ENCODE measurements at places on chromosomes 7 and 10. TPM values are rescaled to one million over a fixed set of nuclear protein-coding genes. Genes with fewer than 3 reads are reported as not detected.
A peak's percentile ranks its signal among the peaks of the same experiment; 100 is the strongest.

COL28A1 gene
- 0.87 TPM for total RNA-seq

- DNase-seq = no peak
Observed at GRCh38 chr10:49834976-49835375, 72.9 kb upstream of the OGDHL start.

DNA sequence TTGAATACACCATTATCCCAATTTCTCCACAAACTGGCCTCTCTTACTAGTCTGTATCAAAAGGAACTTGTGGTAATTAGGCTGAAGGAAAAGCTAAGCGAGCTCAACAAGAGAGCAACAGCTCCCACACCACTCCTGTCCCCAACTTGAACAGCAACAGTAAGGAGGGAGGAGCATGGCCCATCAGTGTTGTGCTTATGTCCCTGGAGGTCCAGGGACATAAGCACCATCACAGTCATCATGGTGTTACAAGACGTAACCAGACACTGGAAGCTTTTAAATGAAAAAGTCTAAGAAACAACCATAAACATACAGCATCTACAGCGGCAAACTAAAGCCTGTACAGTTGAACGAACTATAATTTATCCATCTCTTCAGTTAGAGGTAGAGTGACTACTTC is 989 bp downstream of the ERLIN1 start:
- DNase-seq = no peak

- DNase-seq = peak; percentile 40
Observed at GRCh38 chr10:115953281-115953680, 319.7 kb downstream of the GFRA1 start.

- DNase-seq = no peak
Observed at GRCh38 chr7:481219-481930, 38.3 kb downstream of the PDGFA start.

GRCh38 chr10:78464118-78464855 is 430.6 kb downstream of the RPS24 start:
- DNase-seq = no peak

DNA sequence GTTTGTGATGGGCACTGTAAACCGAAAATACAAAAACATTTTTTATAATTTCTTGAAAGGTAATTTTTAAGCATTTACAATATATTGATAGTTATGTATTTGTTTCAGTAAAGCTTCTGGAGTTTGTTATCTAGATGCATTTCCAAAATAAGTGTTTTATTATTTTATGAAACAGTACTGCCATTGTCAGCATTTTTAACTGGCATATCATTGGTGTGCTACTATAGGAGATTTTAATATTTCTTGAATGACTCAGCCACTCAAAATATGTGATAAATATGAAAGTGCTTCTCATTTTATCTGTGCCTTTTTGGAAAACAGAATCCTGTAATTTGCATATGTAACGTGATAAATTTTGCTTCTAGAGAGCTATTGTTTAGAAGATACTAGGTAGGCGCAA is 97.9 kb downstream of the ANKIB1 start:
- no peak for DNase-seq
